ENCODE measurements at places on chromosomes 11 and 22.

DNA sequence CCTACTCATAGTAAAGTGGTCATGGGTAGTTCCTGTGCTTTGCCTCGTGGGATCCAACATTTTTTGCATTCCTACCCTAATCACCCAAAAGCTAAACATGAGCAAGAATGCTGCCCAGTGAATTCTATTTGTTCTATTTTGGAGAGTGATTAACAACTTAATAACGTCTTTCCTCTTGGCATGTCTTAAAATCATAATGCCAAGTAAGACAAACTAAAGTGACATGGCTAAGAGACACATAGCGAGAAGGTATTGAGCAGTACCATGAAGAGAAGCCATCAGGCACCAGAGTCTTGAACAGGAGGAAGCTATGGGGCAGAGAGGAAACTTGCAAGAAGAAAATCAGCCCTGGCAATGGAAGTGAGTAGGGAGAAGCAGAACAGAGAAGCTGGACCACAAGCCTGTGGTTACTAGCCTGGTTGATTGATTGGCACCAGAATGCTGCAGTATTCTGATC, 32.0 kb downstream of the EXPH5 start:
- DNase-seq = no peak

DNA sequence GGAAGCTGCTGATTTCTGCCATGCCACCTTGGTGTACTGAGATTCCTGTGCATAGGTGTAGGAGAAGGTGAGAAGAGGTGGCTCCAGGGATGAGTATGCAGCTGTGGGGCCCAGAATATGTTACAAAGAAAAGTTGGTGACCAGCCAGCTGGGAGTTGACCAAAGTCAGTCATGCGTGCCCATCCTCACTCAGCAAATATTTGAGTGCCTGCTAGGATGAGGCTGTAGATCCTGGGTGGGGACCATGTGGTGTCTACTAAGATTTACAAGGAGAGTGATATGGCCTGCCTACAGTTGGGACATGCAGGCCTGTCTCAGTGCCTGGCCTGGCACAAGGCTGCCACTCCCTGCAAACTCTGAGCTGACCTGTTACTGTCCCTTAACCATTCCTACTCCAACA, 19.4 kb downstream of the RNF185 start:
- no peak for DNase-seq

GRCh38 chr11:17593466-17594245, 46.6 kb downstream of the OTOG start:
- no peak for DNase-seq

DNA sequence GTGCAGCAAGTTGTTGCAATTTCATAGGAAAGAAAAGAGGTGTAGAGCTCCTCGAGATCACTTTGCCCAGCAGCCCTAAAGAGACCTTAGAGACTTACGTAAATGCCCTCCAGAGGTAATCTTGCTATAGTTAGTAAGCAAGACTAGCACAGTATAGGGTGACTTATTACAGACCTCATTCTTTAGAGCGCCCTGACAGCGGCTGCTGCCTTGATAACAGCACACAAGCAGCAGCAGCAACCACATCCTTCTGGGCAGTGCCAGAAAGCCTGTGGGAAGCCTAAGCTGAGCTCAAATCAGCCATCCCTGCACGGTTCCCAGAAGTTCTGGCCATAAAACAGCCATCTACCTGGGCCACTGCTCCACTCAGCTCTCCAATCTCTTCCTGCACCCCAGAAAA, 22.6 kb upstream of the OR56B1 start:
- DNase-seq = no peak

GRCh38 chr11:2744166-2744565, 44.4 kb upstream of the KCNQ1OT1 start:
- DNase-seq = no peak

GRCh38 chr11:46978005-46978491, 41.5 kb downstream of the CSTPP1 start:
- DNase-seq = no peak

DNA sequence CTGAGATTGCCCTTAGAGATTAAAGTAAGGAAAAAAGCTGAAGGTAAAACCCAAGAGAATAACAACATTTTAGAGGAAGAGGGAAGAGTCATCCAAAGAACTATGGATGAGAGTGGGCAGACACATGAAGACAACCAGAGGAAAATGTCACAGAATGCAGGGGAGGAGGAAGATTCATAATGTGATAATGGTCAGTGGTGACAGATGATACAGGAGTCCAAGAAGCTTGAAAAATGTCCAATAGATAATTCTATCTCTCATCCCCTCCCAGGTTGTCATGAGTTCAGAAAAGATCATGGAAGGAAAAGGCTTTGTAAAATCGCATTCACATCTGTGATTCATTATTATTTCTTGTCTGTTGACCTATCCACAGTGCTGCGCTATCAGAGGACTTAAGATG, 282.3 kb upstream of the CCDC90B start:
- DNase-seq = no peak

- no peak for DNase-seq
Measured at GRCh38 chr11:84419616-84420015, 1133.4 kb upstream of the CCDC90B start.

GRCh38 chr11:68775951-68776388, 24.6 kb upstream of the TESMIN start:
- DNase-seq = no peak

GRCh38 chr11:122656631-122657101, 1.1 kb downstream of the UBASH3B start:
- DNase-seq = no peak

GRCh38 chr11:128905345-128906184, 14.4 kb downstream of the KCNJ5 start:
- DNase-seq = peak; percentile 40

- no peak for DNase-seq
Measured at GRCh38 chr11:117385906-117386305, 58.3 kb downstream of the CEP164 start.

DNA sequence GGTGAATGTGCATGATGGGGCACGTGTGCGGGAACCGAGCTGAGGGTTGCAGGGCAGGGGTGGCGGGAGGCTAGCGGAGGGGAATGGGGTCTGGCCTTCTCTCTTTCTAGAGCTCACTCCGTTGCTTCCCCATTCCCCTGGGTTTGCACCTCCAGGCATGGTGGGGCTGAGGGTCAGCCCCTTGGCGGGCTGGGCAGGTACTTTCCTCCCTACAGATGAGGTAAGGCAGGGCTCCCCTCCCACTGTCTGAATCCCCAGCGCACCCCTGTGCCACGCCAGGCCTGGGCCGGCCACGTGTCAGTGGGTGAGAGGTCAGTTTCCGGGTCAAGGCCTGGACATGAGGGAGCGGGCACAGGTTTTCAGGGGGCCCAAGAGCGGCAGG, 8.9 kb downstream of the SUSD2 start:
- DNase-seq = no peak

- DNase-seq = peak; percentile 28
Measured at GRCh38 chr22:37472418-37473006, 13.7 kb downstream of the MFNG start.

DNA sequence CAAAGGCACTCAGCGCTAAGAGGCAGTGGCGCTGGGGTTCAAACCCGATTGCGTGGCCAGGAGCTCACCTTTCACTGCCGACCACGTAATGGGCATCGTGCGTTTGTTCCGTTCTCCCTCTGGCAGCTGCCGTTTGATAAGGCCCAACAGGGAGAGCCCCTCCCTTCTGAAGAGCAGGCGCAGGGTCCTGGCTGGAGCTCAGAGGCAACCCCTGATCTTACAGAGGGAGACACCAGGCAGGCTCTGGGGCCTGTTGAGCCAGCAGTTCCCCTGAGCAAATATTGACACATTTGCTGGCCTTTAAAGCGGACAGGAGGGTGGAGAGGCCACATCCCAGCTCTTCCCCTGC, 11.7 kb upstream of the C1QTNF6 start:
- DNase-seq = no peak

GRCh38 chr11:59849129-59849528, 3.8 kb upstream of the CBLIF start:
- DNase-seq = no peak

DNA sequence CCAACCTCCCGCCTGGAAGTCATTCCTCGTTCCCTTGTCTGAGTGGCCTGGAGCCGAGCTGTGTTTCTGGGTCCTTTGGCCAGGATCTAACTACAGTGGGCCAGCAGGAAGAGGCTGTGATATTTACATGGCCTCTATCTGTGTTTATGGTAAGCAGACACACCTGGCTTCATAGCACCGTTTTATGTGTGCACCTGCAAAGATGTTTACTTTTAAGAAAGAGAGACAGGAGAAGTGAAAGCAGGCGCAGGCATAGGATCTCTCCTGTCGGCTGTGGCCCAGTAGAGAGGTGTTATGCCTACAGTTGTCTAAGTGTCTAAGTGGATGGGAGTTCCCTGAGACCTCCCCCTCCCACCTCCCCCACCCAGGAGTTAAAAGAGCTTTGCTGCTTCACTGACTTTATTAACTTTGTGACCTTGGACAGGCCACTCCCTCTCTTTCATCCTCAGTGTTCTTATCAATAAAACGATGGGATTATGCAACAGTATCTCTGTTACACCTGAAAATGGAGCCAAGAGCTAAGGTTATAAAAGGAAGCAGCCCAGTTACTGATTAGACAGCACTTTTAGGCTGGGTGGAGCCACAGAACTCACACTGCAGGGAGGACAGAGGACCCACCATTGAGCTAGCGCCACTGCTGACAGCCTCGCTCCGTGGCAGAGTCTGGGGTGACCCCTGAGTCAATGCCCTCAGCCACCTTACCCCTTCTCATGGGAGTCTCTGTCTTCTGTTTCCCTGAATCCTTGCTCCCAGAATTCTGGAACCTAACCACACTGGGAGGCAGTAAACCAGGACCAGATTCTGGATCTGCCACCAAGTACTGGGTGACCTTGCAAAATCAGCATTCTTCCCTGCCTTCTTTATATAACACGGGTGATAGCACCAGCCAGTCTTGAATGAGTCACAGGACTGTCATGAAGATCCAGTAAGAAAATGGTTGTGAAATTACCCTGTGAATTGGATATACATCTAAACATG, 22.0 kb downstream of the ST14 start:
- DNase-seq = no peak

DNA sequence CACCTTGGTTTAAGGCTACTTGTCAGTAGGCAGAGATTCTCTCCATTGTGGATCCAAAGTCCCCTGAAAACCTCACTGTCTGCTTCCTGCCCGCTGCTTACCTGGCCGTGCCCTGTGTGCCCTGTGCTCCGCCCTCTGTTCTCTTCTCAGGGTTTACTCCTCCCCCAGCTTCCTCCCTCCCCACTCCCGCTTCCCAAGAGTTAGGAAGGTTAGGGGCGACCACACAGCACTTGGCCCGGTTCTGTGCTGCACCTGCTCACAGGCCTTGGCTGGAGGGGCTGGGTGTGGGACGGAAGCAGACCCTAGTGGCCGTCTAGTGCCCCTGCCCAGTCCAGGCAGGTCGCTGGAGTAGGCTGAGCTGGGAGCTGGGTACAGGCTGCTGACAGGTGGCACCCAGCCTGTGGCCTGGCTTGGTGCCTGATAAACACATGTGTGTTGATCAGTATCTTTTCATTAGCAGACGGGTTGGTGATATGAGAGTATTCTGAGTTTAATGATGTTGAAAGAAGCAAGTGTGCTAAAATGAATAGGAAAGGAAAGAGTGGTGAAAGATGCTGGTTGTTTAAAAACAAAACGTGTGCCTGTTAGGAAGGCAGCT, 40.5 kb downstream of the GRAMD4 start:
- no peak for DNase-seq

DNA sequence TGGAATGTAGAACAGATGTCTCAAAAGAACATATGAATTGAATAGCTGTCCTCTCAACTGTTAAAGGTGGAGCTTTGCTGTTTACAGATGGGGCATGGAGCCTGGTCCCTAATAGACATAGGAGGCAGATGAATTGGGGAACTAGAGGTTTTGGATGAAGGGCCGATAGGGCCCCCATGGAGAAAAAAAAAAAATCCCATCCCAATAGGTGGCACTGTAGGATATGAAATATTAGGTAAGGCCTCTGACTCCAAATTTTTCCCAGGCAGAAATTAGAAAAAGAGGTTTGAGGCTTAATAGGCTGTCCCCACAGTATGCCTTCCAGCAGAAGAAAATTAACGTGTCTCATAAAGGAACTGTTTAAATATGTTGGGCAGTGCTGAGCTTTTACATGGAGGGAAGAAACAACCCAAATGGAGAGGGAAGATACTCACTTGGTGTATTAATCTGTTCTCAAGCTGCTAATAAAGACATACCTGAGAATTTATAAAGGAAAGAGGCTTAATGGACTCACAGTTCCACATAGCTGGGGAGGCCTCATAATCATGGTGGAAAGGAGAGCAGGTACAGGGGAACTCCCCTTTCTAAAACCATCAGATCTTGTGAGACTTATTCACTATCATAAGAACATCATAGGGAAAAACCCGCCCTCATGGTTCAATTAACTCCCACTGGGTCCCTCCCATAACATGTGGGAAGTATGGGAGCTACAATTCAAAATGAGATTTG, 30.1 kb upstream of the TMEM45B start:
- no peak for DNase-seq

- DNase-seq = no peak
Measured at GRCh38 chr11:130847517-130847916, 68.8 kb downstream of the SNX19 start.

- DNase-seq = no peak
Measured at GRCh38 chr22:30828187-30829155, 133.8 kb downstream of the OSBP2 start.

- no peak for DNase-seq
Measured at GRCh38 chr11:94017446-94017845, 3.7 kb upstream of the HEPHL1 start.

DNA sequence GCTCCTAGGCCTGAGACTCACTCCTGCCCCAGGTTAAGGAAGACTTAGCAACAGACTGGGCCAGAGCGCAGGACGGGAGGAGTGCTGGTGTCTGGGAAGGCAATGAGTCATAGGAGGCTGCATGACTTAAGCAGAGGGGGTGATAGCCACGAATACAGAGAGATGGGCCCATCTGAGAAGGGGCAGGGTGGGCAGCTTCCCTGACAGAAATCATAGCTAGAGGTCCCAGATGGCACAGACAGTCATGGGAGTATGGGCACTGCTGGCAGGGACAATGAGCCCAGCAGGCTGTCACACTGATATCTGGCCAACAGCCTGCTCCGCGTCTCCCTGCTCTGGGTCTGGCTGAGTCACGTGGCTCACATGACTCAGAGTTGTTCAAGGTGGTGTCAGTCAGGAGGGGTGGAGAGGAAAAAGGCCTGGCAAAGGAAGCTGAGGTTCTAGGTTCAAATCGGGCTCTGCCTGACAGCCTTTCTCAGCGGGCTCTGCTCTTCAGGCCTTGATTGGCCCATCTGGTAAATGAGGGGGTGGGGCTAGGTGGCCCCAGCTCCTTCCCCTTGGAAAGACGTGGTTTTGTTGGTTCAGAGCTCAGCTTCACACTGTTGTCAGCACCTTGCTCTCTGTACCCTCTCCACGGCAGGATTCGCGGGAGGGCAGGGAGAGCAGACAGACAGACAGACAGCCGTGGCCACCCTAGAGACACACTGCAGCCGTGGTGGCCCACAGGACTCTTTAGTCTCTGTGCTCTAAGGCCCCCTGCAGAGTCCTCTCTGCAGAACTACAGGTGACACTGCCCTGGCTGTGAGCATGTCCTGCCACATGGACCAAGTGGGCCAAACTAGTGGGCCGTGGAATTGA, 47.8 kb downstream of the DBX1 start:
- DNase-seq = peak; percentile 40

DNA sequence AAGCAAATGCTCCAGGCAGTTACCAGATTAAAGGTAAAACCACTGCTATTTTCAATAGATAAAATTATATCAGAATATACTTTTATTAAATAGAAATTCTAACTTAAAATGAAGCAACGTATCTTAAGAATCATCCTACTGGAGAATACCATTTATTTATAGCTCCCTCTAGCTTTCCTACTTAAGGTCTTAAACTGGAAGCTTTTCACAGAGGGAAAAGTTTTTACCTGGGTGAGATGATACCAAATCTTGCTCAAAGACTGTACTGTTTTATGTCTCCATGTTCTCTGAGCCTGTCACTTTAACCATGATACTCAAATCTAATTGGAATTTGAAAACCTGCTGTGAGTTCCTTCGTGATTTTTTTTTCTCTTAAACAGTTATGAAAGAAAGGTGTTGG, 291.8 kb downstream of the AASDHPPT start:
- no peak for DNase-seq
